ENCODE measurements at places on chromosomes 7 and 10.

GRCh38 chr7:90169891-90170290, 15.6 kb downstream of the STEAP1 start:
- DNase-seq, result no peak

- no peak for DNase-seq
Measured at GRCh38 chr7:100888291-100888987, 1.1 kb downstream of the UFSP1 start.

DNA sequence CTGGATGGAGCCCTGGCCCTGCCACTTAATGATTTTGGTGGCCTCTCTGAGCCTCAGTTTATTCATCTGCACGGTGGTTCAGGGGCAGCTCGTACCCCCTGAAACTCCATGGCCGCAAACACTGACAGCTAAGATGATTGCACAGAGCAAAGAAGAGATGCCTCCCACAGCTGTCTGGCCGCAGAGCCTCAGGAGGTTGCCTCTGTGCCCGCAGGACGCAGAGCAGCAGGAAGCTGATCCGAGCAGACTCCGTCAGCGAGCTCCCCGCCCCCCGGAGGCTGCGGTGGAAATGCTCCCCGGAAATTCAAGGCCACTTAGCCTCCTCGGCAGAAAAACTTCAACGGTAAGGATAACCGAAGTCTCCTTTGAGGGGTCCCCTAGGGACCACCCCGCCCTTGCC, 30.2 kb upstream of the C10orf53 start:
- no peak for DNase-seq

- no peak for DNase-seq
Measured at GRCh38 chr10:35015843-35016408, 74.2 kb downstream of the CUL2 start.
